ENCODE measurements at places on chromosomes 5 and 9. TPM values are rescaled to one million over a fixed set of nuclear protein-coding genes. Genes with fewer than 3 reads are reported as not detected.

DNA sequence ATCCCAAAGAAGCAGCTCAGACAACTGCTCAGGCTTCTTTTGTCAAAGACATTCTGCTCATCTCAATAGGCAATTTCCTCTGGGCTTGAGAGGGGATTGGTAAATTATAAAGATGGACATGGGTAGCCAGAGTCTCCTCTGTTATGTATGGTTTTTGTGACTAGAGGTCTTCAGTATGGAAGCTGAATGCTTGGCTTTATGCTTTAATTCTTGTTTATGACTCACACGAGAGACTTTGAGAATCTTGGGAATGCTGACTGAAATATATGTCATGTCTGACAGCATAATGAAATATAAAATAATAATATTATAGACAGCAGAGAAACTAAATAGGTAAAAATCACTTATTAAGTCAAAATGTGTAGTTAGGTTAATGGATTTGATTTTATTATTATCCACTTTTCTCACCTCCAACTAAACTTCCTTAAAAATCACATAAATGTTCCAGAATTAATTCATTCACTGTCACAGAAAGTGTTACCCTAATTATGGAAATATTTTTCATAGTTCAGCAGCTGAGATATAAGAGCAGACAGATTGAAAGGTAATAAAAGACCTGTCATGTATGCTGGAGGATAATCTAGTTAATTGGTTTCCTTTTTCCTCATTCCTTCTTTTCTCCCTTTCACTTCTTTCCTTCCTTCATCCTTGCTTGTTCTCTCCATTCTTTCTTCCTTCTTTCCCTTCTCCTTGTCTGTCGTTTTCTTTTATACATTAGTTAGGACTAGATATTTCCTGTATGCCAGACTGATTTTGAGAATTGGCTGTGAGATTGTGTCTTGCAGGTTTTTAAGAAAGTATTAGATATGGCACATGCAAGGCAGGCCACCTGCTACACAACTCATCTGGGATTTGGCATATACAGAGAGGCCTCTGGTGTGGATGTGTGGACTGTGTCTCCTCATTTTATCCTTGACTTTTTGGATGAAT lies 1866.1 kb upstream of the NUDT12 start:
- no peak for DNase-seq

DNA sequence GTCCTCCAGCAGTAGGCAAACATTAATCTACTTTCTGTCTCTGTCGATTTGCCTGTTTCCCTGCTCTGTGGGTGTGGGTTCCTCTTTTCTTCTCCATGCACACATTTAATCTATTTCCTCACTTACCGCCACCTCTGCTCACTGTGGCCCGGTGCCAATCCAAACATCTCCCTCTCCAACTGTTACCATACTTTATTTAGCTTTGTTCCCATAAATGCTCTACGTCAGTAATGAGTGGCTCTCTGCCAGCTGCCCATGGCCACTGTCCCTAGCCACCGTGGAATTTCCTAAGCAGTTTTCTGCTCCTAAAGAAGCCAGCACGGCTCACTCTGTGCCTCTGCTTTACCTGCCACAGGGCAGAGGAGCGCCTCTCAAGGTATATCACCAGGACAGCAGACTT lies 19.5 kb upstream of the GOLPH3 start:
- peak; percentile 70 for DNase-seq

DNA sequence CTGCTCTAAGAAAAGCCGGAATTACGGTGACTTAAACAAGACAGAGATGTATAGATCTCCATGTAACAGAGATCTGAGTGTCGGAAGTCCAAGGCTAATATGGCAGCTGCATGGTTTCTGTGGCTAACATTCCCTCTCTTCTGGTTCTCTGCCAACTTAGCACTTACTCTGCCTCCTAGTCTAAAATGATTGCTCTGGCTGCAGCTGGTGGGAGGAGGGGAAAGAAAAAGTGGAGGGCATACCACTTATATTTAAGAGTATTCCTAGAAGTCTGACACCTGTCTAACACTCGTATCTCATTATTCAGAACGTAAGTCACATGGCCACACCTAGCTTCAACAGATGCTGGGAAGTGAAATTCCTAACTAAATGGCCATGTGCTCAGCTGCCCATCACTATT lies 551.5 kb upstream of the TLE4 start:
- no peak for DNase-seq

GRCh38 chr9:106596984-106597383 lies 266.0 kb upstream of the ZNF462 start:
- DNase-seq: no peak

DNA sequence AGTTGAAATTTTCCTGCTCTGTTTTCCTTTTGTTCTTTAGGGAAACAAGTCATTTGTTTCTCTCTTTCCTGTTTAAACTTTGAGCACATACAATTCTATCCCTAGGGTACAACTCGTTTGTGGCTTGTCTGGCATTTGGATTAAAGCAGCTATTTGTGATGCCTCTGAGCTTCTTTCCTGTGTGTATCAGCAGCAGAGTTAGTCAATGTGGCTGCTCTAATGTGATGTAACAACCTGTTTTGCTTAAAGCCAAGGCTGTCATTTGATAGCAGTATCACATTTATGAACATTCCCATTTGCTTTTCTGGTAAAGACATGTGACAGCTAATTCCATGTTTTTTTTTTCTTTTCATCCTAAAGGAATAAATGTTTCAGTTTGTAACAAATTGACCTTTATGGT lies 314.3 kb upstream of the CHD1 start:
- DNase-seq: no peak

DNA sequence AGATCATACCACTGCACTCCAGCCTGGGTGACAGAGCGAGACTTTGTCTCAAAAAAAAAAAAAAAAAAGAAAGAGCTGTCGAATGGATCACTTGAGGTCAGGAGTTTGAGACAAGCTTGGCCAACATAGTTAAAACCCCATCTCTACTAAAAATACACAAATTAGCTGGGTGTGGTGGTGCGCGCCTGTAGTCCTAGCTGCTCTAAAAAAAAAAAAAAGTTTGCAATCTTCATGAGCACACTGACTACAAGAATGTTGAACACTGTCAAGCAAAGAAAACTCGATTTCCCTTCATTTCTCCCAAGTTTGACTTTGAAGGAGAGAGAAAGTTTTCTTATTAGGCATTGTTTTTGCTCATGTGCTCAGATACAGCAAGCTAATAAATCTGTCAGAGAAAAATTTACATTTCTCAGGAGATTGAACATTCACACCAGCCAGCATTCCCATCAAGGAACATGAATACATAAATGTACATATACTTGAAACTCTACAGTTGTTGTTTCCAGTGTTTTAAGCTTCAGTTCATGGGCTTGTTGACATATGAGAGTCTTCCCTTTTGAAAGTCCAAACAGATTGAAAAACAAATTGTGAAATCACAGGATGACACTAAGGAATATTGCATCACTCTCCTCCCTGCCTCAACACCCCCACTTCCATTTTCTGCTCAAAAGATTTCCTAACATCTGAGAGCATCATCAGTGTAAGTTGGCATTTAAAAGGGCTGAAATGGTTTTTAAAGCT lies 81.8 kb downstream of the ARRDC3 start:
- DNase-seq: no peak

The PCDHGA9 gene
- total RNA-seq: 4.5 TPM

The ACSL6 gene
- not detected for total RNA-seq

The CTNND2 gene
- not detected for total RNA-seq

The C9orf50 gene
- not detected for total RNA-seq

The TRIM32 gene
- 26.8 TPM for total RNA-seq

The GADD45G gene
- total RNA-seq: 0.35 TPM

The VCAN gene
- total RNA-seq: 70.5 TPM

All from glomerular endothelial cell (primary cell).